ENCODE measurements at places on chromosomes 5 and 9.

GRCh38 chr5:101159006-101159405 lies 255.9 kb upstream of the ST8SIA4 start:
- no peak for DNase-seq

- no peak for DNase-seq
These were observed 18.8 kb downstream of the S1PR3 start for GRCh38 chr9:89010056-89010455.

- no peak for DNase-seq
These were observed 70.5 kb downstream of the FOXD1 start for GRCh38 chr5:73378070-73378469.

DNA sequence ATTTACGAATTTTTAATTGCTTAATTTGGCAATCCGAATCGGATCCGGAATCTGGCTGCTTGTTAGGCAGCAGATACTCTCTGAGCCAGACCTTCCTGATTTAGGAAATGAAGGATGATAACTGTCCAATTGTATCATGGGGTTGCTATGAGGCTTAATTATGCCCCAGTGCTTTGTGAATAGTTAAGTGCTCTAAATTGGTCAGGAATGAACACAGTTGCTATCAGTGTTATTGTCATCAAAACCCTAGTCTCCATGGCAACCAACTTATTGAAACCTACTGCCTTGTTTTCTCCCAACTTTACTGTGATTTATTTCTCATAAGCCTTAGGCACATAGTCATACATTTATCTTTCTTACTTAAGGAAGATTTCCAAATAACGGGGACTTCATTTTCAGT lies 47.9 kb downstream of the MAMDC2 start:
- no peak for DNase-seq

DNA sequence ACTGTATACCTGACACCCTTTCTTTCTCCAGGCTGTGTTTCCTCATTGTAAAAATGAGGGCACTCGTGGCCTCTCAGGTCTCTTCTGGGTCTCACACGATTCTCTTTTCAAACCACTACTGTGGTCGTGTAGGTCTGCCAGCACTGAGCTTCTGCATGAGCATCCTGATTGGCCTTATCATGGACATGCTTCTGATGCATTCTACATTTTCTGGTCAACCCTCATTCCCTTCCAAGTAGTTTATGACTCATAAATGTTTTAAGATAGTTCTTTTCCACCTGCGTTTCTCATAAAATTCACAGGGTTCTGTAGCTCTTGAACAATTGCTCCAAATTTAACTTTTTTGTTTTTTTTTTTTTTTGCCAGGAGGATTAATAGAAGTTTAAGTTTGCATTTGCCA lies 294.8 kb downstream of the KCTD16 start:
- no peak for DNase-seq

- DNase-seq = no peak
These were observed 1203.4 kb downstream of the MAT2B start for GRCh38 chr5:164708831-164709230.

All from NCI-H1694 treated with DMSO at 0.1 percent for 48 hours (cell line).